ENCODE measurements at places on chromosomes 7 and 10. TPM values are rescaled to one million over a fixed set of nuclear protein-coding genes. Genes with fewer than 3 reads are reported as not detected.

- DNase-seq: no peak
Measured at GRCh38 chr7:142808461-142808801, 37.7 kb downstream of the PRSS2 start.

DNA sequence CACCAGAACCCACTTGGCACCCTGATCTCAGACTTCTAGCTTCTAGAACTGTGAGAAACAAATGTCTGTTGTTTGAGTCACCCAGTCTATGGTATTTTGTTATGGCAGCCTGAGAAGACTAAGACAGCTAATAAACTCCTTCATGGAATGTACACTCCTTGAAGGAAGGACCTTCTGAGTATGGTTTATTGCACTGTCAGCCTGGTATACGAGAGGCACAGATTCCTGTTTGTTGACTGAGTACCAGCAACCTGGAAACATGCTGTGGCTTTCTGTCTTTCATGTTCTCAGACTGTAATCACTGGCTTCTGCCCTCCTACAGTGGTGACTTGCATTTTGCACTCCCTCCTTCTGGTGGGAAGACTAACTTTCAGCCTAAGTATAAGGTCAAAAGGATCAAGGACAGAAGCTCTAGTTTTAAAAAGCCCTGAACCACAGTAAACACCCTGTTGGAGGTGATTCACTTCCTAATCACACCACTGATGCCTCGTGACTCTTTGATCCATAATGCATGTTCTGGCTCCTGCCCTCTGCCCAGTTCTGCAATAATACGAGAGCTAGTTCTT, 319.0 kb upstream of the NPSR1 start:
- no peak for DNase-seq

The RAMP3 gene
- total RNA-seq: 62.9 TPM

The CHAT gene
- not detected for total RNA-seq

The NPFFR1 gene
- total RNA-seq: 0.08 TPM

- no peak for DNase-seq
Measured at GRCh38 chr10:13827076-13827797, 240.5 kb downstream of the PRPF18 start.

DNA sequence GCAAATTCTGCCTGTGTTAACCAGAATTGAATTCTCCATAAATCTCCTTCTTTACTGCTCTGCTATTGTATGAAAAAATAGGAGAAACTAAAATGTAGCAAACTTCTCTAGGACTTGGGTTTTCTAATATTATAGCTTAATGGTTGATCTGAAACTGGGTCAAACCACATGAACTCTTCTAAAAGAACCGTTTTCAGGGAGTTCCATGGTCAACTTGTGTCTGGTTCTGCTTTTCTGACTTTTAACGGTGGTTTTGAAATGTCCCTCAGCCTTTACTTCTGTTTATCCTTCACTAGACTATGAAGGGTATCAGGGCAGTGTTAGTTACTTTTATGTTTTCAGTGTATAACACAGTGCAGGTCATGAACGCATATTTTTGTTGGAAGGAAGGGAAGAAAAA, 242.2 kb downstream of the TSPAN12 start:
- DNase-seq: no peak

The SEM1 gene
- total RNA-seq: 33.3 TPM

- DNase-seq: no peak
Measured at GRCh38 chr10:126663328-126663727, 7.2 kb downstream of the C10orf90 start.

DNA sequence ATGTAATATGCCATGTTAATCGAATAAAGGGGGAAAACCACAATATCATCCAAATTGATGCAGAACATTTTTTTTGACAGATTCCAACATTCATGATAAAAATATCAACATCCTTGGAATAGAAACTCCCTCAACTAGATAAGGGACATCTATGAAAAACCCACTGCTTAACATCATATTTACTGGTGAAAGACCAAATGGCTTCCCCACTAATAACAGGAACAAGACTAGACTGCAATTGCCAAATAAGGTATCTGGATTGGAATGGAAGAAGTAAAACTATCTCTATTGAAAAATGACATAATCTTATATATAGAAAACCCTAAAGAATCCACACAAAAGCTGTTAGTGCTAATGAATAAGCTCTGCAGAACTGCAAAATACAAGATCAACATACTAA, 27.8 kb downstream of the SMURF1 start:
- DNase-seq: no peak

- no peak for DNase-seq
Measured at GRCh38 chr10:46267132-46267985, 19.4 kb upstream of the ANTXRL start.

- DNase-seq: no peak
Measured at GRCh38 chr10:118033905-118034304, 12.8 kb downstream of the RAB11FIP2 start.

The HMX2 gene
- not detected for total RNA-seq

The ZNF425 gene
- 3.8 TPM for total RNA-seq

The PDE1C gene
- 0.64 TPM for total RNA-seq

The SPDYE5 gene
- total RNA-seq: not detected

The ZNF138 gene
- total RNA-seq: 35.0 TPM

- no peak for DNase-seq
Measured at GRCh38 chr7:92623544-92623943, 33.4 kb upstream of the FAM133B start.

The CAV1 gene
- total RNA-seq: 215 TPM

- no peak for DNase-seq
Measured at GRCh38 chr7:119724041-119724792, 548.8 kb upstream of the KCND2 start.

DNA sequence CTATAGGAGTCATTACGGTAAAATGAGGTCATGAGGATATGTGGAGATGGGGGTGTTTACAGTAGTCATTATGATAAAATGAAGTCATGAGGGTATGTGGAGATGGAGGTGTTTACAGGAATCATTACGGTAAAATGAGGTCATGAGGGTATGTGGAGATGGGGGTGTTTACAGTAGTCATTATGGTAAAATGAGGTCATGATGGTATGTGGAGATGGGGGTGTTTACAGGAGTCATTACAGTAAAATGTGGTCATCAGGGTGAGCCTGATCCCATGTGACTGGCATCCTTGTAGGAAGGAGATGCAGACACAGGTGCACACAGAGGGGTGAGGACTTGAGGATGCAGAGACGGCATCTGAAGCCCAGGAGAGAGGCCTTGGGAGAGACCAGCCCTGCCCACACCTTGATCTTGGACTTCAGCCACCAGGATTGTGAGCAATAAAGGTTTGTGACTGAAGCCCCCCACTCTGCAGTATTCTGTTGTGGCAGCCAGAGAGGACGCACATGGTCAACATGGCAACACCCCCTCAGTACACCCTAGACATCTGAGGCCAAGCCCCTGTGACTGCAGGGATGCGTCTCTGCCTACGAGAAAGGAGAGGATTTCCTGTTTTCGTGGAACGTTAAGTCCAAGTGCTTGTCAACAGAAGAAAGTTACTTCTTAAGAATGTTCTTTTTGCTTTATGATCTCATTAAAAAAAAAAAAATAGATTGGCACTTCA, 544.4 kb downstream of the DNAJB6 start:
- DNase-seq: no peak

GRCh38 chr10:128393546-128393945, 267.3 kb upstream of the MKI67 start:
- no peak for DNase-seq

- DNase-seq: no peak
Measured at GRCh38 chr7:11587814-11588213, 244.2 kb downstream of the THSD7A start.

- DNase-seq: no peak
Measured at GRCh38 chr10:98041352-98042043, 11.1 kb upstream of the CRTAC1 start.

The ZNF467 gene
- total RNA-seq: 5.7 TPM

The HOXA9 gene
- 53.1 TPM for total RNA-seq

DNA sequence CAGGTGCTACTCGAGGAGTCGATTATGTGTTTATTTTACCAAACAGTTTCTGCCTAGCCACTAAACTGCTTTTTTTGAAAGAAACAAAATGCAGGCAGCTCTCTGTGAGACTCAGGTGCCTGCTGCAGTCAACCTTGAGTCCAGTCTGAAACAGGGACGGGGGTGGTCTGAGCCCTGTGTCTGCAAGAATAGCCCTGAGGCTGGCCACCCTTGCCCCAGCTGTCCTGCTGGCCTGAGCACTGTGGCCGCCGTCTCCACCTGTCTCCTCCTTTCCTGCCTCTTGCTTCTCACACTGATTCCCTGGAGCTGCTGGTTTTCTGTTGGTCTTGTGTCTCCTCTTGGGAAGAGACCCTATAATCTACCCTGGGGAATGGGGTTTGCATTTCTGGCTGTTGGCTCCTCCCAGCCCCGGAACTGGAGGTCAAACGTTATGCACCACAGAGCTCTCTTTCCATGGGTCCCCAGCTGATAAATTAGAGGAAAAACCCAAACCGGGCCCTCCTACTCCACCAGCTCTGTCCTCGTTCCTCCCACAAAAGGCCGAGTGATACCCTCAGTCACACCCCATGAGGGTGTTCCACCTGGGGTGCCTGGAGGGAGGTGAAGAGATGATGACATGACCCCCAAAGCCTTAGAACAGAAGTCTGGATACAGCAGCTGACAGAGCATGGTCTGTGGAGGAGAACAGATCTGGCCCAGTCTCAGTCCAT, 15.0 kb upstream of the SLC18A3 start:
- DNase-seq: no peak

DNA sequence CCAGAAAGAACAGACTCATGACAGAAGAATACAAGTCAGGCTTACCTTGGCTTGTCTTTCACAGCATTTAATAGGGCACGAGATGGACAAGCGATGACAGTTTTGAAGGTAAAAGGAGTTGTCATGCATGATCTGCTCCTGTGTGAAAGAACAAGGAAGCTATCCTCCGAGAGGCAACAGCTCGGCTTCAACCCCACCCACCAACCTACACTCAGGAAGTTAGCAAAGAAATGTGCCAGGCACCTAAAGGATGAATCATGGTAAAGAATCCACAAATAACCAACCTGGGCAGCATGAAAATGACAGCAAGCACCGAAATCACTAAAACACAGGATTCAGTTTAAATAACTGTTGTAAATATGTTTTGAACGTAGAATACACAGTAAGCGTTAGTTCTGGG, 700.2 kb downstream of the TYW1 start:
- no peak for DNase-seq

DNA sequence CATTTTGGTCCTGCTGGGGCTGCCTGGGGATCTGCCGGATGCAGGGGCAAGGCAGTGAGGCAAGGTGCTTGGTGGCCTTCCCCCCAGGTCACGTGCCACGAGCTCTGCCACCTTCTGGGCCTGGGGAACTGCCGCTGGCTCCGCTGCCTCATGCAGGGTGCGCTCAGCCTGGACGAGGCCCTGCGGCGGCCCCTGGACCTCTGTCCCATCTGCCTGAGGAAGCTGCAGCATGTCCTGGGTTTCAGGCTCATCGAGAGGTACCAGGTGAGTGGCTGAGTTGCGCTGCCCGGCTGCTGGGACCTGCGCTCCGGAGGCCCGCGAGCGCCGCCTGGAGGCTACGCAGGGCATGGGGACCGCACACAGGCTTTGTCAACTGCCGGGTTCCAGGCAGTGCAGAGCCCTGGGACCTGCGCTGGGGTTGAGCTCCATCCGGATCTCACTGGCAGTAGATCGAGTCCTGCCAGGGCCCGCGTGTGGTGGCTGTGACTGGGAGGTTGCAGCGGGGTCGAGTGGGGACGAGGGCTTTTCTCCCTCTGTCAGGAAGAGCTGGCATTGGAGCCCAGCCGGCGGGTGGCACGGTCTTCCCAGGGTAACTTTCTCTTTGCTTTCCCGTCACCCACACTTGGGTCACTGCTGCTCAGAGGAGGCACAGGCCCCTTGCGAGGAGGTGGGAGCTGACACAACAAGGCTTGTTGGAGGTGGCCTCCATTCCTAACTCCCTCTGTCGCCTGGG, 21.7 kb downstream of the AMZ1 start:
- DNase-seq: no peak

GRCh38 chr7:24728503-24729364, 28.5 kb downstream of the GSDME start:
- no peak for DNase-seq

DNA sequence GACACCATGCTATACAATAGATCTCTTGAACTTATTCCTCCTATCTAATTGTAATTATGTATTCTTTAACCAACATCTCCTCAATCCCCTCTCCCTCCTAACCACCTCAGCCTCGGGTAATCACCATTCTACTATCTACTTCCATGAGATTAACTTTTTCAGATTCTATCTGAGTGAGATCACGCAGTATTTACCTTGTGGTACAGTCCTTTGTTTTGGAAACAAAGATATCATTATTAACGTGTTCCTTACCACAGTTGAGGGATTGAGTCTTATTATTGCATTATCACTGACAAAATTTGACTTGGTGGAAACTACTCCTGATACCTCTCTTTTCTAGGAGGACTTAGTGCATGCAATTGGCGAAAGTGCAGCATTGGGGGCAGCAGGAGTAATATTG, 26.0 kb upstream of the HYAL4 start:
- DNase-seq: no peak

The HYCC1 gene
- total RNA-seq: 12.6 TPM

- DNase-seq: no peak
Measured at GRCh38 chr10:17059197-17059688, 70.4 kb downstream of the CUBN start.

- DNase-seq: no peak
Measured at GRCh38 chr10:66223656-66224055, 702.2 kb upstream of the LRRTM3 start.

- DNase-seq: no peak
Measured at GRCh38 chr10:72449941-72450441, 95.3 kb upstream of the DNAJB12 start.

DNA sequence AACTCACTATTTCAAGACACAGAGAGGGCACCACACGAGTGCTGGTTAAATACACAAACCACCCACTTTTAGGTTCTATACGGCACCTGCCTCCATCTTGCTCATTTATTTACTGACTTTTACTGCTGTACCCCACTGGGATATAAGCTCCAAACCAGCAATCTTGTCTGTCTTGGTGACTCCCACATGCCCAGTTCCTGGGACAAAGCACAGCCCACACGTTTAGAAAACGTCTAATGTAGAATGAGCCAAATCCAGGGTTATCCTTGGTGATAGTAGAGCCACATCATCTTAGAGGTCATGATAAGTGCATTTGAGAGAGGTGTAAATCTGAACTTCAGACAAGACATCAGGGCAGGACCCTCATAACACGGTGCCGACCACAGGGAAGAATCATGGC, 73.5 kb downstream of the NUDCD3 start:
- DNase-seq: no peak
